ENCODE measurements at places on chromosomes 5 and 9.
A peak's percentile ranks its signal among the peaks of the same experiment; 100 is the strongest.

DNA sequence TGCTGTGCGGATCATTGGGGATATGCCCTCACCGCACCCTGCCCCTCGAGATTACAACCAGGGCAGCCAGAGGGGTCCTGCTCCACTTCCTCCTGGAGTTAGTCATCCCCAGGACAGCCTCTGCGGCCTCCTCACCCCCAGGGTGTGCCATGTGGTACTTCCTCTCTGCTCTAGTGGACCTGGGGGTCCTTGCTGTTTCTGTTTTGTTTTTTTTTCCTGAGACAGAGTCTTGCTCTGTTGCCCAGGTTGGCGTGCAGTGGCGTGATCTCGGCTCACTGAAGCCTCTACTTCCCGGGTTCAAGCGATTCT is 5.2 kb upstream of the FCN1 start:
- no peak for DNase-seq

DNA sequence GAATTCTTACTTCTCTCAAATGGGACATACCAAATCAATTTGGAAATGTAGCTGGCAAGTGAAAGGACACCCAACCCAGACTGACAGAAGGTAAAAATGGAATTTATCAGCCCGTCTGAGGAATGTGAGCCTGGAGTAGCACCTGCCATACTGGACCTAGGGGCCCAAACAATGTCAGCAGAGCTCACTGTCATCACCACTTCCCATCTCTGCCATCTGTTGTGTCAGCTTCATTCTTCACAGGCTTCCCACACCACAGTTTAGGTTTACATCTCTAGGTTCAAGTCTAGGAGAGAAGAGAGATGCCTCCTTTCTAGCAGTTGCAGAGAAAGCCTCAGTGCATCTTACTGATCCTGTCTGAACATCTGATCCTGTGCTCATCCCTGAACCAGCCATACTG is 222.4 kb downstream of the DOCK8 start:
- no peak for DNase-seq

GRCh38 chr9:19485193-19485592 is 76.4 kb downstream of the ACER2 start:
- no peak for DNase-seq

DNA sequence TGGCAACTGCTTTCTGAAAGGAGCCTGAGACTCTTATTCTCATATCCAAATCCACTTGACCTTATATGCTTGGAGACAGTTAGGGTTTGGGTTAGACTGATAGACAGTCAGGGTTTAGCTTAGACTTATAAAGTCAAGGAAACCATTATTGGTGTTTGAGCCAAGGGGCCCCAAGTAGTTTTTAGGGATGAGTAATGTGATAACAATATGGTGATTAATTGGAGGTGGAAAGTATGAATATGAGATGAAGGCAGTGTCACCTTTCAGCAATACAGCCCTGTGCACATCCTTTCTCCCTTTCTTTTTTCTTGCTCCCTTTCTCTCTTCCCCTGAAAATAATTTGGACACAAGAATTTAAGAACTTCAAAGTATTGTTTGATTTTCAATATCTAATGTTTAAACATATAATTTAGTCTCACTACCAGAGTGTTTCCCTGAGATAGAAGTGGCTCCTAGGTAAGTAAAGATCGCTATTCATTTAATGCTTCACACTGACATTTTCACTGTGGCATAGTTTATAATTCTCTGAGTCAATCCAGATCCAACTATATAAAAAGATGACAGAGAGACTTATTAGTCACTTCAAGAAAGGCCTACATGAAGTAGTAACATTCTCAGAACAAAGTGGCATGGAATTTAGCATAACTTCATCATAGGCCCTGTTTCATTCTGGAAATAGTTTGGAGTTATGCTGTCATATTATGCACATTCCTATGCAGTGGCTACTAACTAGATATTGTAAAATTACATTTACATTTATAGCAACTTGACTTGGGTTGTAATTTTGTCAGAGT is 200.8 kb downstream of the CHSY3 start:
- DNase-seq = no peak

DNA sequence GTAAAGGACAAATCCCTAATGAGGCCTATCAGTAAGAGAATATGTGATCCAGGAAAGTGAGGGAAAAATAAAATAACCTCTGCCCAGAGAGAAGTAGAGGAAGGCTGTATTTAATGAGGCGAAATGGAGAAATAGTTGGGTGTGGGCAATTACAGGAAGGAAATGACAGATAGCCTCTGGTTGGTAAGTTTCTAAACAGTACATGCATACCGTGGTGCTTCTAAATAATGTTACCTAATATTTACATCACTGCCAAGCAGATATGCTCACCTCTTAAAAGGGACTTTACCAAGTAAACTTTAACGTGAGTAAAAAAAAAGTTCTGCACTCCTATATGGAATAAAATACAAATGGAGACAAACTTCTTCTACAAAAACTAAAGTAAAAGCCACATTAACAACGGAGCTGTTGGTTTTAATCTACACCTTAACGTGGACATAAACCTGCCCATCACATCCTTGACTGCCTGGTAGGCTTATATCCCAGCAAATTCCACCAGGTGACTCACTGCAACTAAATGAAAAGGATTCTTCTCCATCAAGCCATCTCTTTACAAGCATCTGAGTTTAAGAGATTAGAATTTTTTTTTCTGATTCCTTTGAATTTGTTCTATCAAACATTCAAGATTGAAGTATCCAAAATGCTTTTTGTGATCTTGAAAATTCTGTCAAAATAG is 12.4 kb downstream of the NFIL3 start:
- DNase-seq = no peak

- DNase-seq = no peak
Measured at GRCh38 chr9:119792242-119792641, 423.0 kb upstream of the BRINP1 start.

GRCh38 chr9:95981761-95982390 is 106.4 kb downstream of the ERCC6L2 start:
- peak; percentile 29 for DNase-seq

DNA sequence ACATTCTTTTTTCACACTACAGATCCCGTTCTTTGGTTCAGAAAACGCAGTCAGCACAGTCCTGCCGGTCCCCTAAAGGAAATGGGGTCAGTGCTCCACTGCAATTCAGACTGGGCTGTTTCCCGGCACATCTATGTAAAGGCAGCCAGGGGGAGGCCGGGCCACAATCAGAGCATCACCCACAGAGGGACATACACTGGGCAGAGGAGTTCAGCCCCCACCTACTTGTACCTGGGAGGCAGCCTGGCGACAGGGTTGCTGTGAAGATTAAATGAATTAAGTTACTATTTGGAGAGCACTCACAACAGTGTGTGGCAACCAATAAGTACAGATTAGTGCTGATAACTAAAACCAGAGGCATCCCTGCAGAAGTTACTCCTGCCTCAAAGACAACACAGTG is 4.5 kb downstream of the PTPN3 start:
- no peak for DNase-seq

- DNase-seq = no peak
Measured at GRCh38 chr5:146744068-146744745, 134.3 kb downstream of the PPP2R2B start.

- peak; percentile 69 for DNase-seq
Measured at GRCh38 chr9:35726931-35727330, 5.1 kb downstream of the TLN1 start.

DNA sequence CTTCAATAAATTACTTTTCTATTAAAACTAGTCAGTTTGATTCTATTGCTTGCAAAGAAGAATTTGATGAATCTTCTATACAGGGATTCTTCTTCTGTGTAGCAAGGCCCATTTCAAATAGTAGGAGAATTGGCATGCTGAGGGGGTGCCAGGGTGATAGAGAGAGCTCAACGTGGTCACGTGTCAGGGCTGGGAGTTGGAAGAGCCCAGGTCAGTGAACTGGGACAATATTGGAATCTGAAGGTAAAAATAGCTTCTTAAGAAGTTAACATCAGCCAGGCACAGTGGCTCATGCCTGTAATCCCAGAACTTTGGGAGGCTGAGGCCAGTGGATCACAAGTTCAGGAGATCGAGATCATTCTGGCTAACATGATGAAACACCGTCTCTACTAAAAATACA is 64.1 kb upstream of the TLE1 start:
- no peak for DNase-seq

Measured in activated CD8-positive, alpha-beta T cell treated with anti-CD3 and anti-CD28 coated beads for 36 hours (primary cell).